Stimulated activated CD4-positive, alpha-beta T cell treated with anti-CD3 and anti-CD28 coated beads, Interleukin-1b, Interleukin-23, amount 100 ng/mL, for 4 hours (primary cell): ENCODE measurements at places on chromosomes 11 and 22.
A peak's percentile ranks its signal among the peaks of the same experiment; 100 is the strongest.

GRCh38 chr11:123640677-123641494, 13.5 kb downstream of the SCN3B start:
- peak; percentile 34 for DNase-seq

GRCh38 chr22:37316875-37317371, 34.6 kb downstream of the CYTH4 start:
- DNase-seq = peak; percentile 65

DNA sequence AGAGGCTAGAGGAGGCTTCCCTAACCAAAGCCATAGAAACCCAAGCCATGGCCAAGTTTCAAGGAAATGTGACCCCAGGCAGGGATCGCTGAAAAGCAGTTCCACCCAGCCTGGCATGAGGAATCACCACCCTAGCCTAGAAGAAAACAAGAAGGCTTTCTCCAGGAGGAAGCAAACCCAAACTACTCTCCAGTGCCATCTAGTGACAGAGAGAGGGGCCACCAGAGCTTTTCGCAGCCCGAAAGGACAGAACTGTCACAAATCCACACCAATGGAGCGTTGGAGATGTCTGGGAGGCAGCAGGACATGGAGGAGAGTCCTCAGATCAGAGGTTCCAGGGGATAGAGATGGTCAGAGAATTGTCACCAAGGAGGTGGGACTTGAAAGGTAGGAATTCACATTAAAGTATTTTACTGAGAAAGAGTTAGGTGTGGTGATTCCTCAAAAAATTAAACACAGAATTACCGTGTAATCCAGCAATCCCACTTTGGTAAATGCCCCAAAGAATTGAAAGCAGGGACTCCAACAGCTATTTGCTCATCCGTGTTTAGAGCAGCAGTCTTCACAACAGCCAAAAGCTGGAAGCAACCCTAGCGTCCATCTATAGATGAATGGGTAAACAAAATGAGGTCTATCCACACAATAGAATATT, 67.3 kb upstream of the NUP50 start:
- DNase-seq = peak; percentile 18

GRCh38 chr11:15208378-15209222, 93.9 kb downstream of the INSC start:
- DNase-seq = peak; percentile 64

DNA sequence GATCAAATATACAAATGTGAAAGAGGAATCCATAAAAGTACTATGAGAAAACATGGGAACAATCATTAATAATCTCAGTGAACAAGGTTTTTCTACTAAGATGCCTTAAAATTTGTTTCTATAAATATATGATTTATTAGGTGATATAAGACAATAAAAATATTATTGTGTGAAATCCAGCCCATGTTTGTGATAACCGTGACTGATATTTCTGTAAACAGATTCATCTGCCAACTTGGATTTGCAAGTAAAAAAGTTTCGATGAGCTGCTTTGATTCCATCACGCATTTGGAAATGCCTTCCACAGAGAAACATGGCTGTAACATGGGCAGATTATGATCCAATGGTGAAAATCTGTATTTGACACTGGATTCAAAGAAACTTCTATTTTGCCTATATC, 157.8 kb downstream of the NXPE2 start:
- no peak for DNase-seq

DNA sequence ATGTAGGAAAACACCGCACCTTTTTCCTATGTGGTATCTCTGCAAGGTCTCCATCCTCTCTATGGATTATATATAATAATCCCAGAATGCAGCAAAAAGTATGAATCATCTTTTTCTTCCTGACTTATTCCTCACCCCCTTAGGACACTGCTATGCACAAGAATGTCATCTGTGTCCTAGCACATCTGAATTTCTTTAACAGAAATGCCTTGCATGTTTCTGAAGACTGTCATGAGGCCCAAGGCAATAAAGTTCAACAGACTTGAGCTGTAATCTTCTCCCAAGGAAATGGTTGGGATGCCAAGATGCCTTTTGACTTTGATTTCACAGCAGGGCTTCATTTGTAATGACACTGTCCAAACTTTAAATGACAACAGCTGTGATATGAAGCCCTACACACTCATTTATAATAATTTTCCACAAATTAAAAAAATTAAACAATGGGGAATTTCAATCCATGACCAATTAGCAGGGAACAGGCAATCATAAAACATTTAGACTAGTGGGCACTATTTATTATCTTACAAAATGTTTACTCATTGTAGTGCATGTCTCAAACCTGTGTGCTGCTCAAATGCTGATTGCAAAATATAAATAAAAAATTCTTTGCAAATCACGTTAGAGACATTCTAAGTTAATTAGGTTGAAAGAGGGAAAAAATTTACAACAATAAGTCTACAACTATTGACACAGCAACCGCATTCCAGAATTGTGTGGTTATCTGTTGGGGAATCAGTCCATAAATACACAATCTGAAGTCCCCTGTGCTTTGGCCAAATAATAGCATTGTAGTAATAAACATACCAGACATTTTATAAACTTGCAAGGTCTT, 242.3 kb downstream of the SWAP70 start:
- no peak for DNase-seq

GRCh38 chr11:129247135-129247534, 55.0 kb upstream of the ARHGAP32 start:
- DNase-seq = no peak

- no peak for DNase-seq
Measured at GRCh38 chr11:2752204-2752770, 52.5 kb upstream of the KCNQ1OT1 start.

DNA sequence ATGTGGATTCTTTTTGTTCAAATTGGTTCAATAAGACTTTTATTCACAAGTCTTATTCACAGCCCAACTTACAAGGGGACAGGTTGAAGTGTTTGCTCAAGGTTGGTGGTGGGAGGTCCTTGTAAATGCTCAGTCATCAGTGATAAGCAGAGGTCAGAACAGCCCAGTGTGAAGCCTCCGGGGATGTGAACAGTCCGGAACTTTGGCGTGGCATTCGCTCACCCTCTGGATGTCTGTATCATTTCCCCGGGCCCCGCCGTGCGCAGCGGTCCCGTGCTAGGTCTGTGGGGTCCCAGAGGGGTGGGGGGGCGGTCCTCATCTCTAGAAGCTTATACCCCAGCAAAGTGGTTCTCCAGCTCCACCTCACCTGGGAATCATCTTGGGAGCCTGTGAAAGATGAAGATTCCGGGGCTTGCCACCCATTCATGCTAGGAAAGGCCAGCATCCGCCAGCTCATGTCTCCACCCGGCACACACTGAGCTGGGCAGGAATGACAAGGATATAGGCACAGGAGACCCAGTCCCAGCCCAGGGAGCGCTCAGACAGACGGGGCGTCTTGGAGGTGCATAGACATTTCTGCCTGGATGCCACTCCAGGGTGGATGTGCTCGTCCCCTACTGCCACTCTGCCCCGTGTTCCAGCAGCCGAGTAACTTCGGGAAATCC, 327.5 kb downstream of the TBC1D22A start:
- DNase-seq = no peak

- DNase-seq = no peak
Measured at GRCh38 chr11:10488121-10488933, 33.3 kb downstream of the AMPD3 start.

- no peak for DNase-seq
Measured at GRCh38 chr11:61392981-61393595, 701 bp downstream of the TMEM216 start.

DNA sequence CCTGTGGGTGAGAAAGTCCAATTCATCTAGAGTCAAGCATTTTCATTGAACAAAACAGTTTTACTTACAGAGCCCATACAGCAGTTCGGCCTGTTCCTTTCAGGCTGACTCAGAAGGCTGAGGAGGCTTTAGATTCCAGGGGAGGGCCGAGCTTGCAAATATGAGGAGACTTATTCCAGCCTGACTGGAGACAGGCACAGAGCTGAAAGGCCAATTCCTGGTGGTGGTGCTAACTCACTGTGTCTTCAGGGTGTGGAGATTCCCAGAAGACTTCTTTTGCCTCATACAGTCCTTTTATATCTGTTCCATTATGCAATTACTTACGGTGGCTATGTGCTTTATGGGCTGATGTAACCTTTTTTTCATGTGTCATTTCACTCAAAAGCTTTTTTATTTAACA, at the start of gene OR51E2:
Gene OR51E2, minus strand, starts transcription at position 269 of the 400 bp plus-strand sequence. CDS start 15,142 bp downstream, outside the sequence.
- DNase-seq = no peak

DNA sequence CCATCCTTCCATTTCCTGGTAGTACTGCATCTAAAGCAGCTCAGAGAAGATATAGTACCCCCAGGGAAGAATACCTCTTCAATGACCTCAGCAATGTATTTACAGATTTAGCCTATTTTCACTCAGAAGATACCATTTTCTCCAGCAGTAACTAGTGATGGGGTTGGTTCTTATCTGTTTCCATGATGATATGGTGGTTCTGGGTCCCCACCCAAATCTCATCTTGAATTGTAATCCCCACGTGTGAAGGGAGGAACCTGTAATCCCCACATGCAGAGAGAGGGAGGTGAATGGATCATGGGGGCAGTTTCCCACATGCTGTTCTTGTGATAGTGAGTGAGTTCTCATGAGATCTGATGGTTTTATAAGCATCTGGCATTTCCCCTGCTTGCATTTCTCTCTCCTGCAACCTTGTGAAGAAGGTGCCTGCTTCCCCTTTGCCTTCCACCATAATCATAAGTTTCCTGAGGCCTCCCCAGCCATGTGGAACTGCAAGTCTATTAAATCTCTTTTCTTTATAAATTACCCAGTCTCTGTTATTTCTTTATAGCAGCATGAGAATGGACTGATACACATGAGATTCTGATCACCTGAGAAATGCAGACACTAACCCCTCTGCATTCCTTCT, 139.2 kb downstream of the CCDC81 start:
- no peak for DNase-seq

DNA sequence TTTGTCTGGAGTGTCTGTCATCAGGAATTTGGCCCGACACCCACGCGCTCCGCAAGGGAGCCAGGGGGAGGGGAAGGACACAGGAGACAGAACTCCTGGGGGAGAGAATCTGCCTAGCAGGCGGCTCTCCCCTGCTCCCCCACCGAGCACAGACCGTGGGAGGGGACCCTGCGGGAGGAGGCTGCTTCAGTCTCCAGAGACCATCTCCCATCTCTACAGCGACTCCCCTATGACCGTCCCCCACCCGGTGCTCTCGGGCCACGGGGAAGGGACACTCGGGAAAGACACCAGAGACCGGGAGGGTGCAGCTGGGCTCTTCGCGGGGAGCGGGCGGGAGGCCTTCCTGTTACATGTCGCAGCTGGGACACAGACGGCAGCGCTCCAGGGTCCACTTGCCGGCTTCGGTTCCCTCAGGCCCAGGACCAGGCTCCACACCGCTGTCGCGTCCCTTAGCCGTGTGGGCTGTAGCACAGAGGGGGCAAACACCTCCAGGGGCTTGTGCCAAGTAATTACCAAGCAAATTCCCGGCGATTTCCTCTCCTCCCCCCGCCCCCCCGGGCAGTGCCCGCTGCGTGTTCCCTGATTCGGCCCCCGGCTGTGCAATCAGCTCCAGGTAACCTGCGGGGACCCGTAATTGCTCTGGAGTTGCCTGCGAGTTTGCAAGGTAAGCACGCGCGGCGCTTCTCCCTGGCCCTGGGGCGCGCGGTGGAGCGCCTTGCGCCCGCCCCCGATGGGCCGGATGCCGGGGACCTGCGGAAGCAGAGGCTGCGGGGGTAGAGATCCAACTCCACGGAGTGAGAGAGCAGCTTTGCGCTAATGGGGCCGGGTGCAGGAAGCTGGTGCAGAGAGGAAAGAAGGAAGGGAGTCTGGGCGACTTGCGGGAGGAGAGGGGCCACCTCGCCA, 155.1 kb upstream of the CADM1 start:
- no peak for DNase-seq

DNA sequence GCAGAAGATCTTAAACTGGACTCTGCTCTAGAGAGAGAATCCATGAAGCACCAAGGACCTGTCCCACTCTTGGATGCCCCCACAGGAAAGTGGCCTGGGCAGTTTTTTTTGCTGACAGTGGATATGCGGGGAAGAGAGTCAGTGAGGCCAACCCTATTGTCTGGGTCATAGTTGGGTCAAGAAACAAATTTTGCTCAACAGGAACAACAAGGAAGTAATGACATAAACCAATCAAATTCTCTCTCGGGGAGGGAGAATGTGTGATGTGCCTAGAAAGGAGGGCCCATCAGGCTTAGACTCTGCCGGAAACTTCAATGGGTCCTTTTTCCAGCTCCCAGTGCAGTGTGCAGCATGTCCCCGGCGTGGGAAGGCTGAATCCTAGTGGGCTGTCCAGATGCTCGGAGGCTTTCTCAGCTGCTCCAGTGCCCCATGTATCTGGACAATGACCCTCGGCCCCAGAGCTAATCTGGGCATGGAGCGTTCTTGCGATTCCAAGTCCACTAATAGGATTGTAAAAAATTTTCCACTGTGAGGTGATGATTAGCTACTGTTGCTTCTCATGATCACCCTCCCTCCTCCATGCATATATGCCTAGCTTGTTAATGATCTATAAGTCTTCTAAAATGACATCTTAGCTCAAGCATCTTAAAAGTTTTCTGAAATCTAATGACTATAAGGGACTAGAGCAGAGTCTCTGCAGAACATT, 101.0 kb downstream of the SNX19 start:
- no peak for DNase-seq

DNA sequence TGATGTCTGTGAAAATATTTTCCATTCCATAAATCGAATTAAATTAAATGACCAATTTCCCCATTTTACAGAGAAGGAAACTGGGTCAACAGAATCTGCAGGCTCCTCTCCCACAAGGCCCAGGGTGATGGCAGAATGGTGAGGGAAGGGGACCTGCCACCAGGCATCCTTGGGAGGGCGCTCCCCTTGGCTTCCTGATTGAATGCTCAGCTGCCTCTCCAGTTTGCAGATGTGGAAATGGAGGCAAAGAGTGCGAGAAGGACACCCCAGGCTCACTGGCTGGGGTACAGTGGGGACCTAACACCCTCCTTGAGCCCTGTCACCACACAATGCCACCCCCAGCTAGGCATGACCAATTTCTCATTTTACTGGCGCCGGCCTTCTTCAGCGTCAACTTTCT, 28.5 kb upstream of the CSNK1E start:
- DNase-seq = no peak

GRCh38 chr22:47001288-47001687, 238.8 kb downstream of the TBC1D22A start:
- DNase-seq = no peak

DNA sequence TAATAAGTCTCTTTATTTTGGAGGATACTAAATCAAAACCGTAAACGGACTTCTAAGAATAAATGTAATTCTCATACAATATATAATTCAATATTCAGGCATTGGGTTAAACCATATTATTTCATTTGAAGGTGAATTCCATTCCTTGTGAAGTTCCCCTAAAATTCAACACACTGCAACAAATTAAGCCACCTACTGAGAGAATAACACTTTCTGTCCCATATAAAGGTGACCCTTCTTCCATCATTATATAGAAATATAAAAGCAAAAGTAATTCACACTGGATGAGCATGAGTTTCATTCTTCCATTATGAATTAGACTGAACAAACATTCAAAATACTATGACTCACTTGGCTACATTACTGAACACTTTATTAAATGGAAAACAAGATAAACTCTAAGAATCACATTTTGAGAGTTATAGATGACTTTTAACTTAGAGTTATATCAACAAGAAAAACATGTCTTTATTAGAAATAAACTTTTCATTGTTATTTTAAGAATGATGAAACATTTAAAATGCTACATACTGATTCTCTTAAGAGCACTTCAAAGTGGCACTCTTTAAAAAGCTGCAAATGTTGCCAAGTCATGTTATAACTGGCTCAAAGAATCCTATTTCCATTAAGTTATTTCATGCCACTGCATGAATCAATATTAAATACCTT, 2.8 kb downstream of the SESN3 start:
- DNase-seq = no peak
